Pulmonary artery endothelial cell (primary cell): ENCODE measurements at places on chromosomes 1 and 21.
A peak's percentile ranks its signal among the peaks of the same experiment; 100 is the strongest.

DNA sequence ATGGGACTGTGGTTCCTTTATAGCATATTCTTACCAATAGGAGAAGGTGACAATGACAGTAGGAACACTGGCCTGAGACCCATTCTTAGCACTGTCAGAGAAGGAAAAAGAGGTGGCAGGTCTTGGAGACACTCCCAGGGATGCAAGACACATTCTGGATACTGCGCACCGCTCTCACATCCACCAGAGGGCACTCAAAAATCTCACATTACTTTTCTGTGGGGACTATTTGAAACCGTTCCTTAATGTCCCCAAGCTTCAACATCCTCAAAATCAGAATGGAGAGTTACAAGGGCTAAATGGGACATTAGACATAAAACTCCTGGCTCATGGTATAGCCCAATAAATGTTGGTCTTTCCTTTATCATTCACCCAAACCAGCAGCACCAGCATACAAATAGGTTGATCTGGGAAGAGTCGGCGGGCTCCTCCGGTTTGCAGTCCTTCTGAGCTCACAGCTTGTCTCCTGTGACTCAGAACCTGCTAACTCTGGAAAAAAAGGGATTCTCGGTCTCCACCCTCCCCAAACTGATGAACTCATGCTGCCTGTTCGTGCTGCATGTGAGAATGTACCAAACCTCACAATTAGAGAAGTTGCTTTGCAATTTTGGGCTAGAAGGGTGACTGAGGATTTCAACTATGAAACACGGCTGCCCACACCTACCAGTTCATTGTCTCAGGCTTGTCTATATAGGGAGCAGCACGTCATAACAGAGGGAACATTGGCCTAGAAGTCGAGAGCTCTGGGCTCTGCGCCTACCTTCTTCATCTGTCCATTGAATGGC lies 40.2 kb downstream of the IL12RB2 start:
- DNase-seq = peak; percentile 8

- no peak for DNase-seq
These were observed 10.4 kb upstream of the C2CD2 start for GRCh38 chr21:41964171-41964570.

- no peak for DNase-seq
These were observed 379.2 kb upstream of the SPAG17 start for GRCh38 chr1:118563981-118564951.

- DNase-seq = no peak
These were observed 29.9 kb downstream of the ADAM30 start for GRCh38 chr1:119866451-119866850.

- no peak for DNase-seq
These were observed 112.8 kb downstream of the C1orf21 start for GRCh38 chr1:184499616-184500015.

- no peak for DNase-seq
These were observed 7.1 kb downstream of the KIRREL1 start for GRCh38 chr1:158000507-158000906.
